Liver (tissue), 10 donors: ENCODE measurements at places on chromosomes 5 and 9.

- DNase-seq: no peak
Observed at GRCh38 chr9:116271991-116272390, 118.4 kb downstream of the PAPPA start.

- no peak for DNase-seq
Observed at GRCh38 chr5:71744009-71744790, 25.1 kb downstream of the CARTPT start.

- no peak for DNase-seq
Observed at GRCh38 chr5:113789769-113790168, 276.3 kb downstream of the YTHDC2 start.

DNA sequence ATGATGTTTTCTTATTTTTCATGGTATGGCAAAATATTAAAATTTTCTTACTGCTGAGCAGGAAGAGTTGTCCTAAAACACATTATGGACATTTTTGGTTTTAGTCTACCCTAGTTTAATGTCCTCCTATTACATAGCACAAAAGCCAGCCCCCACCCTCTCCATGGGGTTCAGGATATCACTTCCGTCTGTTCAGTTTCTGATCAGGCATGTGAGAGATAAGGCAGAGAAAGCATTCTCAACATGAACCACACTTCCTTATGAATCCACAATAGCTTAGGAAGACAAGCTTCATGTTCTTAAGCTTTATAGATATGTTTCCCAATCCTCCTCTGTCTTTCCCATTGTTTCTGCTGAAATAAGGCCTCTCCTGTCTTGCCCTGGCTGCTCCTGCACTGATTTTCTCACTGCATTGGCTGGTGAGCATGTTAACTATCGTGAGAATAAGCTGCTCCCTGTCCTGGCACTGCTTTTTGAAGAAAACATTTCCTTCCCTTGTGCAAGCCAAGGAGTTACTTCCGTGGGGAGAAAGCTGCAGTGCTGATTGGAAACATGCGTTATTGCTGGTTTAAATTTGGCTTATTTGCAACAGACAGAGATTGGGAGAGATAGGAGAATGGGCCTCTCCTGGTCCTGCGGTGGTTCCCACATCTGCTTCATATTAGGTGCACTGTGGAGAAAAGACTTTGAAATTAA is 260.3 kb upstream of the RPS23 start:
- no peak for DNase-seq

GRCh38 chr9:34498553-34498952 is 24.2 kb downstream of the ENHO start:
- no peak for DNase-seq

- no peak for DNase-seq
Observed at GRCh38 chr9:133849110-133849670, 111.0 kb upstream of the SARDH start.

GRCh38 chr9:16421532-16421931 is 448.9 kb downstream of the BNC2 start:
- DNase-seq: no peak

GRCh38 chr9:627336-627970 is 214.0 kb upstream of the DMRT1 start:
- DNase-seq: no peak

DNA sequence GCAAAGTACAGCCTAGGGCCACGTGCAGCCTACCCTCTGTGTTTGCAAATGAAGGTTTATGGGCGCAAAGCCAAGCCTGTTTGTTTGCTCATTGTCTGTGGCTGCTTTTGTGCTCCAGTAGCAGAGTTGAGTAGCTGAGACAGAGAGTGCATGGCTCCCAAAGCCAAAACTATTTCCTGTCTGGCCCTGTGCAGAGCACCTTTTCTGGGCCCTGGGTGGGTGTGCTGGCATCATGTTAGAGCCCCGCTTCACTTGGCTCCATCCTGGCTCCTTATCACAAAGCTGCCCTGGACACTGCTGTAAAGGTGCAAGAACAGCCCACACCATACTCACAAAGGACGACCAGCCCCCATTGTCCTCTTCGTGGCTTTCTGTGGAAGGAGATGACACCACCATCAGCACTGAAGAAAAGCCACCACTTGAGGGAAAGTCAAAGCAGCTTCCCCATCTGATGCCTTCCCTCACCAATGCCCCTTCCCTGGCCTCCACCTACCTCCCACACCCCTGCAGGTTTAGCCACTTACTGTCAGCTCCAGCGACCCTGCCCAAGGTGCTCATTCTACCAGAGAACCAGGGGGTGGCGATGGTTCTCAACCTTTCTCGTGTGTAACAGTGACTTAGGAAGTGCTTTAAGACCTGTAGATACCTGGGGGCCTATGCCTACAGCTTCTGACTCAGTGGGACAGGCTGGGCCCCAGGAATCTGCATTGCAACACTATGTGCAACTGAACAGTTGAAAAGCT is 23.4 kb downstream of the LCP2 start:
- no peak for DNase-seq
